ENCODE measurements at places on chromosomes 5 and 9.

DNA sequence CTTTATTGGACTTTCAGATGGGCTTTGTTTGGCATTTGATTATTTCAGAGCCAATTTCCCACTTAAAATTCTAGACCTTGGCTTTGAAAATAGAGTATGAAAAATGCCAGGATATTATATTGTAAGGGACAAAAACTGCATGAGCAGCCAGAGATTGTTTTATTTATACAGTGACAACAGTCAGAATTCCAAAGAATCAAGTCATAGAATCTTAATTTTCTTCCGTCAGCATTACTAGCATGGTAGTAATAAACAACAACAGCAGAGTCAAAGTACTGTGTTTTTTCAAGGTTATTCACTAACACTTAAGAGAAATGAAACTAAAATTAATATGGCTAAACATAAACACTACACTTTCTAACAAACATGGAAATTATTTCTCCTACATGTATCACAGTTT lies 52.2 kb downstream of the MLLT3 start:
- DNase-seq: no peak

DNA sequence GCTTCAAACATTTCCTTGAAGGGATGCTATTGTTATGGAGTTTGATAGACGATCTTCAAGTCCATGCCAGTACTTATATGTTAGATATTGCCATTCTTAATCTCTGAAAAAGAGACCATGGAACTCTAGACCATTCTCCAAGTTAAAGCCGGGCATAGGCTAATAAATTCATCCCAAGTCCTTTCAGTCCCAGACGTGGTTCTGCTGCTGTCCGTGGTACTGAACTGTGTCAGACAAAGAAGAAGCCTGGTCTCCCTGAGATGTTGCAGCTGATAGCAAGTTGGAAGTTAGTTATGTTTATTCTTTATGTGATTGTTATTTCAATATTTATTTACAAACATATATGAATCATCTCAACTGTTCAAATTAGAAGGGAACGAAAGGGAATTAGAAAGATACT lies 158.7 kb downstream of the NMUR2 start:
- no peak for DNase-seq

DNA sequence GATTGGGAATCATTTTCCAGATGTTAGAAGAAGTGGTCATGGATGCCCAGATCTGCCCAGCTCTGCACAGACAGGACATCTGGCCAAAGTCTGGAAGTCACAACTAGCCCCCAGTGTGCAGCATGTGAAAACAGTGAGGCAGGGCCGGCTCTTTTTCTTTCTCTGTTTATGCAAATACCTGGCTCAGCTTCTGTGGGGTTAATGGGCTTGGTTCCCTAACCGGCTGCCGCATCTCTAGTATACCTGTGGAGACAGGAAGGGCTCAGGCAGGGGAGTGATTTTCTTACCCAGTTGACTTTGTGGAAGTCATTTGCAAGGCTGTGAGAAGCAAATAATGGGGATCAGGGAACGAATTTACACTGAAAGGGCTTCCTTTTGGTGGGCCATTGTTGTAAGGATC lies 254.8 kb upstream of the PANK3 start:
- no peak for DNase-seq

DNA sequence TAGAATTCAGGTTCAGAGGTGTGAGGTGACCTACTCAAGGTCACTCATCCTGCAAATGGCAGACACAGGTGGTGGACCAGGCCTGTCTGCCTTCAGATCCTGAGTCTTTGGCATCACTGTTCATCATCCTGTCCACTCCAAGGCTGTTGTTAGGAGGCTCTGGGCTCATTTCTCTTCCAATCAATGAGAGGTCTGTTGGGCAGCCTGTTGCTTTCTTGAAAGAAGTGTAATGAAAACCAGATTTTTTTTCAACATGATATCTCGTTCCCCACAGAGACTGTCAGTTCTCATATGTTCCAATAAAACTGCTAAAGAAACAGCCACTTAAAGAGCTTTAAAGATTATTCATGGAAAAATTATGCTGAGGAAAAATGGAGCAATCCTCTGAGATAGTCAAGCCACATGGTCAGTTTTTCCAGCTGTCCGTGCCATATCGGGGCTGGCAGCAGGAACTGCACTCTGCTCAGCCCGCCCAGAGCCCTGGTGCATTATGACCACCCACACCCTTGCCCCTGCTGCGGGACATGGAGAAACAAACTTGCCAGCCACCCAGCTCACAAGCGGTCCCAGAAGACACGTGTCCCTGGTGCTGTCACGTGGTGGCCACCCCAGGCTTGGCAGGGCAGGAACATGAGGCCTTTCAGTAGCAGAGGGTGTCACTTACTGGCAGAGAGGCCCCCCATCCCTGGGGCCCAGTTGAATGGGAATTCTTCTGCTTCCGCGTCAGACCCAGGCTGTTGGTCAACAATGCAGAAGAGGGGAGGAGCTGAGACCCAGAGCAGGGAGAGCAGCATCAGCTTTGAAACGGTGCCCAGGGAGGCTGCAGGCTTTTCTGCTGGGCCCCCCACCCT lies 63.7 kb upstream of the ANGPTL2 start:
- no peak for DNase-seq

GRCh38 chr9:101229606-101230005 lies 155.2 kb downstream of the BAAT start:
- no peak for DNase-seq

GRCh38 chr5:160486573-160486972 lies 64.9 kb downstream of the PTTG1 start:
- no peak for DNase-seq

DNA sequence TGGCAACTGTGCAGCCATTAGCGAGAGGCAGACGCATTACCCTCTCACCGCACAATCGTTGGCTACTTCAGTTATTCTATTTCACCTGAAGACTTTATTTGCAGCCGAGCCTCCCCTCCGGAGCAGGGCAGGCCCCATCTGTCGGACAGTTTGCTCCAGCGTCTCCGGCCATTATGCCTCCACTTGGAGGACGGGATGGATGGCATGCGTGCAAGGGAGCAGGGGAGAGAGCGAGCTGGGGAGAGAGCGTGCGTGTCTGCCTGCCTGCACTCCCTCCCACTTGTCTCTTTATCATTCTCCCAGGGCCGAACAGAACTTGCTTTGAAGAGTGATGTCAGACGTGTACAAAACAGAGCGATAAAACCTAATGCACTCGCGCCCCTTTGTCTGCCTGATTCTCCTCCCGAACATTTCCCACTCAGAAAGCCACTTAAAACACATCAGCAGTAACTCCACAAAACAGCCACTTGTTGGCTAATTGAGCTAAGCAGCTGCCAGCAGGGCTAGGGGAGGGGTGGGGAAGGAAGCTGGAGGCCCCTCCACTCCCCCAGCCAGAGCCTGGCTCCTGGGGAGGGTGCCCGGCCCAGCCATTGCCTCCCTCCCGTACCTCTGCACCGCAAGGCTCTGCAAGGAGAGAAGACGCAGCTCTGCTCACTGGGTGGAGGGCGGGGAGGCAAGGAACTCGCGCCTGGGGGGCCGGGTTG lies 43.4 kb upstream of the FUBP3 start:
- peak; percentile 22 for DNase-seq

DNA sequence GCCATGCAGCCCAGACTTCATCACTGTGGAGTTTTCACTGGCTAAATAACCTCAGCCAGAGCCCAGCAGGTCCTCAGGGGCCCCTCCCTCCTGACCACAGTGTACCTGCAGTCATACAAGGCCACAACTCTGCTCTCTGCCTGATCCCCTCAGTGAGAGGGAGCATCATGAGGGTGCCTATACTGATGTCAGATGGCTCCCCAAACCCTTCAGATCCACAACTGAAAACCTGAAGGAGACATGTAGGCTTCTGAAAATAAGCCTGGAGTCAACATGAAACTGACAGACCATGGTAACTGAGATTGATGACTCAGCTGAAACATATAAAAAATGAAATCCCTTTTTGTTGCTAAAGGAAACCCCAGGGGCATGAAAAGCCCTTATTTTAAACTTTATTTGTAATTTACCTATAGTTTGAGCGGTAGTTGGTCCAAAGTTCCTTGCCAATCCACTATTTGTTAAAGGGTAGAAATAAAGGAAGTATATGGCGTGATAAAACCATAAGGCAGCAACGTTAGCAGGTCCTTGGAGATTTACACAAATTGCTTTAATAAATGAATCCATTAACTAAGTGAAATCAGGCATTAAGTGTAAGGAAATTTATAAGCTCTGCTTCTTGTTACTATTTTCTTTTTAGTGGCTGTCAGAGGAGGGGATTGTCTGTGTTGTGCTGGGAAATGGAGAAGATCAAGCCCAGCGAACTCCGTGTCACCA lies 68.3 kb downstream of the FGF1 start:
- no peak for DNase-seq

- no peak for DNase-seq
These were observed 639 bp downstream of the PCDH1 start for GRCh38 chr5:141877356-141878185.

- DNase-seq: no peak
These were observed 135.0 kb upstream of the RASA1 start for GRCh38 chr5:87132696-87133095.

GRCh38 chr5:76256116-76256889 lies 146.8 kb upstream of the IQGAP2 start:
- peak; percentile 86 for DNase-seq

GRCh38 chr9:127853312-127854183 lies 910 bp downstream of the ENG start:
- no peak for DNase-seq

DNA sequence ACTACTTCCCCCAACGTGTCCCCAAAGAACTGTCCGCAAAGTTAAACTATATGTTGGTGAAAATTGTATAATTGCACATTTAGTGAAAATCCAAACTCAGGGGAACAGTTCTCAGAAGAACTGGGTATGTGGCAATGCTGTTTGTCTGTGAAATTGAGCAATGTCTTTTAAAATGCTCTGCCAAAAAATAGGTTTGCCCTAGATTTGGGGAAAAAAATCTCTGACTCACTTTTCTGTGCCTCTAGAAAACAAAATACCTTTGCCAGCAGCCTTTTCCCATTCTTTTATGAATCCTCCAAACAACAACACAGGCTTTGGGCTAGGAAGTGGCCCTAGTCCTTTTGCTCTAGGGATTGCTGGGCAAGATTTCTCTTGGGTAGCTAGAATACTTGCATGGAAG lies 37.4 kb upstream of the ZNF608 start:
- no peak for DNase-seq

GRCh38 chr9:15276328-15276938 lies 30.6 kb downstream of the TTC39B start:
- no peak for DNase-seq

GRCh38 chr5:173383711-173384110 lies 55.5 kb upstream of the STC2 start:
- DNase-seq: no peak

- DNase-seq: no peak
These were observed 113.1 kb upstream of the PCSK1 start for GRCh38 chr5:96546120-96546519.

- DNase-seq: no peak
These were observed 10.1 kb upstream of the ZNF484 start for GRCh38 chr9:92887880-92888338.

- DNase-seq: no peak
These were observed 25.7 kb upstream of the IL9 start for GRCh38 chr5:135921388-135921787.

- no peak for DNase-seq
These were observed 65.5 kb downstream of the MPDZ start for GRCh38 chr9:13213998-13214397.

- no peak for DNase-seq
These were observed 156.1 kb upstream of the ADAMTSL1 start for GRCh38 chr9:18317896-18318295.

GRCh38 chr5:16666883-16667398 lies 50.1 kb upstream of the RETREG1 start:
- peak; percentile 81 for DNase-seq

- no peak for DNase-seq
These were observed 73.8 kb downstream of the LHFPL2 start for GRCh38 chr5:78574731-78575161.

- no peak for DNase-seq
These were observed 146.2 kb upstream of the GPR151 start for GRCh38 chr5:146662229-146662628.

DNA sequence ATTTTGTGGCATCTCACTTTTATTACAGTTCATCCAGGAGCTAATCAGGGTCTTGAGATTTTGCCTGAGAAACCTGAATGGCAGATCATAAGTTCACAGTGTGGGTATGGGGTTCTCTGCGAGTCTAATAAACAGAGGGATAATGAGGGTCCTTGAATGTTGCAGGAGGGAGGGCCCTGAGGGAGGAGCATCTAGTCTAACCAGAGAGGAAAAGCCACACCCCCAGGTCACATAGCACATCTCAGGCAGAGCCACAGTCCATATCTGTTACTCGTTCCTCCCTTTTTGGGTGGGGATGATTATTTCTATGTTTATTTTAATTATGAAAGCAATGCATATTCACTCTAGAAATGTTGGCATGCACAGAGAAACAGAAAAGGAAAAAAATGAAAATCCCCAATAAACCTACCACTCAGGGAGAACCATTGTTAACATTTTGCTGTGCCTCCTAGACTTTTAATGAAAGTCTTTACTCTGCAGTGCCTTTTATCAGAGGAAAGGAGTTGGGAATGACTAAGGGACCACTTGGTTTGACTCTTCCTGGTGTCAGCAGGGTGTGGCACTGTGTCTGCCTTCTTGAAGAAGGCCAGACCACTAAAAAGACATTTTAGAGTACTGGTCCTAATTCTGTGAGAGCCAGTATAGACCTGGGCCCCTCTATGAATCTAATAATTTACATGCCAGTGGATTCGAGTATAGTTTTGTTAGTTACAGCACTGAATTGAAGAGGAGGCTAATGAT lies 2.8 kb downstream of the GALNT12 start:
- DNase-seq: no peak

GRCh38 chr5:11301171-11301570 lies 540.1 kb upstream of the DAP start:
- DNase-seq: no peak

DNA sequence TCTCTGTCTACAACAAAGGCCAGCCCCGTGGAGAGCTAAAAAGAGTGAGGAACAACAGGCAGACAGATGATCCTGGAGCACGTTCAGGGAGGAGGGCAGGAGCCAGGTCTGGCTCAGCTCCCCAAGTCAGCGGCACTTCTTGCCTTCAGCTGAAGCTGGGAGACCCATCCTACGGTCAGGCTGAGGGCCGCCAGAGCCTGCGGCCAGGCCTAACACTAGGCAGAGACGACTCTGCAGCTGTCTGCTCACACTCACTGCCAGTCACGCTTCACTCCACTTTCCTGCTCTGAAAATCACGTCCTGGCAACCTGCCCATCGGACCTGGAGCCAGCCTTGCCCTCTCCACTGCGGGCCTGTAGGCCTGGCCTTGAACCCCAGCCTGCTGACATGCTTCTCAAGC lies 160.9 kb upstream of the LHFPL2 start:
- DNase-seq: peak; percentile 34

- no peak for DNase-seq
These were observed 36.0 kb downstream of the PRDM6 start for GRCh38 chr5:123124859-123125595.
